DMS153 (cell line): ENCODE measurements at places on chromosomes 7 and 10.

DNA sequence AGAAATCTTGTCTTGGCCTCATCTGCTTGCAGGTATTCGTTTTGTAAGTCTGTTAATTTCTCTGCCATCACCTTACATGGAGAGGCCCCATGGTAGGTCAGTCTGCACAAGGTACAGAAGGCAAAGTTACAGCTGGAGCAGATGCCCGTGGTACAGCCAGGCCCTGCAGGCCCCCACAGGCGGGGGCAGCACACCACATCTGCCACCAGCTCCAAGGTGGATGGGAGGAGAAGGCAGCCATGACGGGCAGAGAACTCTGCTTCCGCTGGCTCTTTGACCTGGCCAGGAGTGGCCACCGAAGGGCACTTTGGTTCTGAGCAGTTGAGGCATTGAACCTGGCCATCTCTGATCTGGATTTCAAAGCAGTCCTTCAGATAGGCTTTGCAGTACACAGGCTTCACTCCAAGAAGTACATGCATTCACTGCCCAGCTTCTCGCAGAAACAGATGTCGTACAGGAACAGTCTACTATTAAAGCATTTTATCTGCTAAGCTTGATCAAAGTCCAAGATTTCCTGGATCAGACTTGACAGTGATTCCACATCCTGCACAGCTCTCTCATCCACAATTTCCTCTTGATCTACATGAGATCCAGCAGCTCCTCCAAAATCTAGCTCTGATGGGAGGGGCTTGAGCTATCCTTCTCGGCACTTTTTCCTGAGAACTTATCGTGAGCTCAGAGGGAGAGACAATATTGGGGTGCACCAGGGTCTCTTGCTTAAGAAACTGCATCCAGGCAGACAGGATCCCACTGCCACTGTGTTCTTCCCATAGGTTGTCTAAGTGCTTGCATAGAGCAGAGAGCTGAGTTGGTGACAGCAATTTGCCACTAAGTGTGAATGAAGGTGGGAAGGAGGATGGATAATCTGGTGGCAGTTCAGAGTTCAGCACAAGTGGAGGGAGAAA is 120.7 kb downstream of the TRRAP start:
- no peak for DNase-seq

DNA sequence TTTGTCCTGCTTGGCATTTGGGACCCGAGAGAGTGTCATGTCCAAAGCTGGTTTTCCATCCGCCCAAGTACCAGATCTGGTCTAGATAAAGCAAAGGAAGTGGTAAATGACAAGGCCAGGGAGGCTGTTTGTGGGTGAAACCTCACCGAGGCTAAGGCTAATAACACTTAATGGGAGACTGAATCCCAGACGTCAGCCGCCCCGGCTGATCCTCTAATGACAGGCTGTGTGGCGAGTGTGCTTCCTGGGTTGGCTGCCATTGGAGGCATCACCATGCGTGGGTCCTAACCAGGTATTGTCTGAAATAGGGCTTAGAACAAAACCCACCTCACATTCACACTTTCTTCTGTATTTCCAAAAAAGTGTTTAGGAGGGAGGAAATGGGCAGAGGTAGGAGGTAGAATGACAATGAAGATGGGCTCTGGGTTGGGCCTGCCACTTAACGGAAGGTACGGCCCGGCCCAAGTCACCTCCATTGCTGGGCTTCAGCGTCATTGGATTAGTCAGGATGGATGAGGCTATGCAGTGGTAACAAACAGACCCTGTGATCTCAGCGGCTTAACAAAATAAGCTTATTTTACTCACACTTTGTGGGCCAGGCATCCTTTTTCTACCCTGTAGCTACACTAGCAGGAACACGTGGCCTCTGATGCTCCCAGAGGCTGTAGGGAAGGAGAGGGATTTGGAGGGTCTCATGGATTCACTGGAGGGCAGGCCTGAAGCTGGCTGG is 59.7 kb downstream of the PROSER2 start:
- DNase-seq = no peak

GRCh38 chr7:41010418-41010817 is 692.5 kb downstream of the INHBA start:
- no peak for DNase-seq

- DNase-seq = no peak
These were observed 30.1 kb downstream of the SGPL1 start for GRCh38 chr10:70845816-70846215.

GRCh38 chr7:80087771-80088170 is 46.9 kb upstream of the GNAI1 start:
- no peak for DNase-seq

DNA sequence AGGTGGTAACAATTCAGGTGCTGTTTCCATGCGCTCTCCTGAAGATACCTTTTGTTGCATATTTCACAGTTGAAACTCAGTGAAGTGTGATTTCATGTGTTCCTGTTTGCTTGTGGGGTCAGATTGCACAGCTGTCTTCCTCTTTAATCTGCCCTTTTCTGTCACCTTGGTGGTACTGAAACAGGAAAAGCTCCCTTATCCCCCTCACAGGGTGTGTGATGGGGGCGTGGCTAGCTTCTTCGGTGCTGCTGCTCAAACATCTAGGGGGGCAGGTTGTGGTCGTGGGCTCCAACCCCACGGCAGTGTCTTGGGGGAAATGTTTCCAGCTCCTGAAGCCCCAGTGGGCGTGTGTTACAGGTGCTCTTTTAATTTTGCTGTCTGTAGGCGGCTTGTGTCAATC is 107.4 kb upstream of the KLF14 start:
- no peak for DNase-seq

DNA sequence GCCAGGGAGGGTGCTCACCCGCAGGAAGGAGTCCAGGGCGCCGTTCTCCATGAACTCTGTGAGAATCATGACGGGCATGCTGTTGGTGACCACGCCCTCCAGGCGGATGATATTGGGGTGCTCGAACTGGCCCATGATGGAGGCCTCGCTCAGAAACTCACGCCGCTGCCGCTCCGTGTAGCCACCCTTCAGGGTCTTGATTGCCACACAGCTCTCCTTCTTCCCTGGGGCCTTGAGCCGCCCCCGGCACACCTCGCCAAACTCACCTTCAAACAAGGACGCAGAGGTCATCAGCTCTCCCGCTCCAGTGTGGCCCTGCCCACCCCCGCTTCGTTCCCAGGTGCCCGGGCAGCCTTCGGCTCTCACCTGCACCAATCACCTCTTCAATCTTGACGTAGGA is 14.6 kb downstream of the EPHB4 start:
- DNase-seq = no peak

- no peak for DNase-seq
These were observed 21.0 kb downstream of the HIBADH start for GRCh38 chr7:27641581-27642230.

DNA sequence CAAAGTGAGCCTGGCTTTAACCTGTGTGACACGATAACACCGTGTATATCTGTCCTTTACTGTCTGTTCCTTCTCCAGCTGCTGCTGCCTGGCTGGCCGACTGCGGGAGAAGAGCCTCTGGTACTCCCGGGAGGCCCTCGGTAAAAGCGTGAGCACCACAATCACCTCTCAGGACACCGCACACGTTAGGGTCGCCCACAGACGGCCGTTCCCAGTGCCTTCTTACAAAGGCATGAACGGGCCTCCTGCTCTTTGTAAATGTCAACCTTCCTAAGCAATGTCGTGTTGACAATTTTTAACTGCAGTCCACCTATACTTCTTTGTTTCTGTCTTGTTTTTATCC is 177.6 kb downstream of the DIP2C start:
- DNase-seq = no peak

DNA sequence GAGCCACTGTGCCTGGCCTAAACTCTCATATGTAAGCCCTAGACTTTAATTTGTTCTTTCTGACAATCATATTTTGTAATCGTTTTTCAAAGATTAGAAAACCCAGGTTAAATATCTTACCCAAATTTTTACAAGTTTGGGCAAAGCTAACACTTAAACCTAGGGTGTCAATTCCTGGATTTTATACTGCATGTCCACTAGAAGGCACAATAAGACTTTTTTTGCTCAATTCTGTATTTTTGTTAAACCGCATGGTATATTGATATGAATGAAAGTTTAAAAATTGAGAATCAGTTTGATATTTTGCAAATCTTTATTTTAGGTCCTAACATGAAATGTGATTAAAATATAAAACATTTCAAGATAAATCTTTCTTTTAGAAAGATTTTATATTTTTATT is 29.3 kb downstream of the DYNC2I1 start:
- DNase-seq = no peak

- DNase-seq = no peak
These were observed 17.6 kb downstream of the ZDHHC6 start for GRCh38 chr10:112429147-112429546.

- DNase-seq = no peak
These were observed 20.9 kb upstream of the LBX1 start for GRCh38 chr10:101250136-101250535.

DNA sequence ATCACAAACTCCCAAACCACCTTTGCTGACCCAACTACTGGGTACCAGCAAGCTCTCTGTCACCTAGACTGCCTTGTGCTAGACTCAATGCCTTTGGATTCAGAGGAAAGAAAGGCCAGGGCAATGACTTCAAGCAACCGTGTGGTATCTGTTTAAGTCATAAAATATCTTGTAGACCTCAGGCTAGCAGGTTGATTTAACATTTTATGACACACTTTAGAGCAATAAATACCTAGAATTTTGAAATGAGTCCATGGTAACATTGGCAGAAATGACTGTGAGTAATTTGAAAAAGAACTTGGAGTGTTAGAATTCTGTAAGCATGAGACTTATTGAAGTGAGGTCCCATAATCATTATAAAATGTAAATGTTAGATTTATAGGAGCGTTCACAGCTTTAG is 87.2 kb downstream of the TWIST1 start:
- no peak for DNase-seq

GRCh38 chr7:5528071-5528814 is 104.6 kb upstream of the TNRC18 start:
- no peak for DNase-seq

DNA sequence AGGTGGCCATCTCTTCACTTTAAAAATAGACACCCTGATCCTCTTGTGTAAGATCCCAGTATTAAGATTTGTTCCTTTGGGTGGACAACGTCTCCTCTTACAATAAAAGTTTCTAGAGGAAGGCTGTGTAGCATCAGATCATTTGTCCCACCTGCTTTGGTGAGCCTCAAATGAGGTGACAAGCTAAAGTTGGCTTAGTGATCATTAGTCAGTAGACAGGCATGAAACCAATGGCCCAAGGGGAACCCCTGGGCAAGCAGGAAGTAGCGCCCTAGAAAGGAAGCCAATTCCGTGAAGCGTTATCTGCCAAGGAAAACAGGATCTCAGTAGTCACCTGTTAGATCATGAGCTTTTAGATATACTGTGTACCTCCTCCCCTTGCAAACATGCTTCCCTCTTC is 66.8 kb downstream of the PCGF5 start:
- no peak for DNase-seq

DNA sequence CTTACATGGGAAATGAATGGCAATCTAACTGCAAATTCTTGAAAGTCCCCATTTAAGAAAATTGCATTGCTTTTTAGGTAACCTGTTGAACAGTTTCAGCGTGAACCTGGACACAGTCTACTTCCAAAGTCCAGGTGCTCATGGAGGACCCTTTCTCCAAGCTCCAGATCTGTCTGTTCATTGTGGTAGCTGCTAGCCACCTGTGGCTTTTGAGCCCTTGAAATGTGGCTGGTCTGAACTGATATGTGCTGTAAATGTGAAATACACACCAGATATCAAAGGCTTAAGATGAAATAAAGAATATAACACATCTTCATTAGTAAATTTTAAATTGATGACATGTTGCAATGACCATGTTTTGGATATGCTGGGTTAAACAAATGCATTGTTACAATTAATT is 4.2 kb downstream of the CACNB2 start:
- no peak for DNase-seq

DNA sequence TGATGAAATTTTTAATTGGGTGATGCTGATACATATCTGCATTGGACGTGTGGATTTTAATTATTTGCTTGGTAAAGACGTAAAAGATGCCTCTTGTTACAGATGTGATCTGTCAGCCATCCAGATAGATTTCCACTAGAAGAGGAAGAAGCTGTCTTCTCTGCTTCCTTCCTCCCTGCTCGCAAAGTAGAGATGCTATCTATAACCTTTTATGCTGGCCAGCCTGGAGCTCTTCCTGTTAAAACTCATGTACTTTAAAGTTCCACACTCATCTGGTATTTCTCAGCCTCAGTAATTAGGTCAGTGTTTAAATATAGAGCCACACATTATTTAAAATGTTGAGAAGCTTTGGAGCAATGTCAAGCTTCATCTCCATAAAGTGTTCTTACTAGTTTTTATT is 51.2 kb upstream of the TMEM229A start:
- no peak for DNase-seq

- DNase-seq = no peak
These were observed 41.3 kb upstream of the TES start for GRCh38 chr7:116169060-116169459.

- DNase-seq = no peak
These were observed 495.1 kb upstream of the POT1 start for GRCh38 chr7:125424721-125425120.

GRCh38 chr7:77464589-77464988 is 48.4 kb upstream of the GSAP start:
- no peak for DNase-seq

- DNase-seq = no peak
These were observed 57.4 kb upstream of the TFEC start for GRCh38 chr7:116087984-116088383.

- no peak for DNase-seq
These were observed 21.0 kb downstream of the HPS6 start for GRCh38 chr10:102086196-102086595.

- DNase-seq = no peak
These were observed 78.3 kb upstream of the KMT2C start for GRCh38 chr7:152513861-152514770.

DNA sequence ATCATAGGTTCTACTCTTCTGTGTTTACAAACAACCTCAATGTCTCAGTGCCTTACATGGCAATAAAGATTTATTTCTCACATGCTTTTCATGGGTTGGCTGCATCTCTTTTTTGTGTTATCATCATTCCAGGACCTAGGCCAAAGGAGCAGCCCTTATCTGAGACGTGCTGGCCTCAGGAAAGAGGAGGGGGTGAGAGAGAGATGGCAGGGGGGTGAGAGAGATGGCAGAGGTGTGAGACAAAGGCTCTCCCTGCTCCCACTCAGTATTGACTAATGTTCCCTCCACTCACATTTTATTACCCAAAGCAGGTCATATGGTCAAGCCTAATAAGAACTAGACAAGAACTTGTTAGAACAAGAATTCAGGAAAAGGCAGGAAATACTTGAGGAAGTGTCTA is 120.1 kb upstream of the PRR15 start:
- DNase-seq = no peak
